ENCODE measurements at places on chromosomes 11 and 22.

DNA sequence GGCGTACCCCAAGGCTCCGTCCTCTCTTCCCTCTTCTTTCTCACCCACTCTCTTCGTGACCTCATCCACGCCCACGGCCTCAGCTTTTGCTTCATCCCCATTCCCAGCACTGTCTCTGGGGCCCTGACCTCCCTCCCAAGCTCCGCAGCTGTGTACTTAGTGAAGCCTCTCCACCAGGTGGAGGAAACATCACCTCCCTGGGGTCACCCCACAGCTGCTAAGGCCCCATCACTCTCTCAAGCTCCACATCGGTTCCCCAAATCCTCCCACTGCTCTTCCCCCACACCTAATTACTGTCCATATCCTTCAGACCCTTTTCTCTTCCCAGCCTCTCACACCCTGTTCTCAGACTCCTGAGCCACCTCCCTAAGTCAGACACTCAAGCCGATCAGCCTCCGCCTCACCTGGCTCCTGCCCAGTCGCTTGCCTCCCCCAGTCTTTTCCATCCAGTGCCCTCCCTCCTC is 7.9 kb upstream of the SYT7 start:
- DNase-seq: no peak

DNA sequence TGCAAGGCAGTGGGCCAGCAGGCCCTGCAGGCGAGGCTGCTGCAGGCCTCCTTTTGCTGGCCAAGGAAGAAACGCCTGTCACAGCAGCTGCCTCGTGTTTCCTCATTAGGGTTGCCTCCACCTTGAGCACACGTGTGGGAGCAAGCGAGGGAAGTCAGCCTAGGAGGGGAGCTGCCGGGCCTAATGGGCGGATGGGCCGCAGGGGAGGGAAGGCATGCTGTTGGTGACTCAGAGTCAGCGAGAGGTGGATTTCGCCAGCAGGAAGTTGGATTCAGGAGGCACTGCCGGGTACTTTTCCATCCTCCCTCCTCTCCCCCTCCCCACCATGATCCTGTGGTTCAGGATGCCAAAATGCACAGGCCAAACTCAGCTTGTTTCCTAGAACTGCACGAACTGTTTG is 498.7 kb downstream of the METTL15 start:
- no peak for DNase-seq

DNA sequence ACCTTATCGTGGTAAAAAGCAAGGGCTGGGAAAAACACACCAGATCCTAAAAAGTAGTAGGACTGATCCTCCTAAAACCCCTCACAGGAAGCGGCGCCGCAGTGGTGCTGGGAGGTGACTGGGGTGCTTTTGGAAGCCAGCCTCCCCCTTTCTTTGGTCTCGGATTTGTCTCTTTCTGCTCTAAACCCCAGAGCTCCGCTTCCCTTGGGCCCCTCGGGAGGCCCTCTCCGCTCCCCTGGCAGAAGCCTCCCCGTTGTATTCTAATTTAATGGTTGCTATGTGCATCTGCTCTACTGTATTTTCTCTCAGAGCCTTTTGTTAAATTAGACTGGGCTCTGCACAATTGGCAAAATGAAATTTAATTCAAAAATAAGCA is 587.7 kb downstream of the OPCML start:
- DNase-seq: no peak

DNA sequence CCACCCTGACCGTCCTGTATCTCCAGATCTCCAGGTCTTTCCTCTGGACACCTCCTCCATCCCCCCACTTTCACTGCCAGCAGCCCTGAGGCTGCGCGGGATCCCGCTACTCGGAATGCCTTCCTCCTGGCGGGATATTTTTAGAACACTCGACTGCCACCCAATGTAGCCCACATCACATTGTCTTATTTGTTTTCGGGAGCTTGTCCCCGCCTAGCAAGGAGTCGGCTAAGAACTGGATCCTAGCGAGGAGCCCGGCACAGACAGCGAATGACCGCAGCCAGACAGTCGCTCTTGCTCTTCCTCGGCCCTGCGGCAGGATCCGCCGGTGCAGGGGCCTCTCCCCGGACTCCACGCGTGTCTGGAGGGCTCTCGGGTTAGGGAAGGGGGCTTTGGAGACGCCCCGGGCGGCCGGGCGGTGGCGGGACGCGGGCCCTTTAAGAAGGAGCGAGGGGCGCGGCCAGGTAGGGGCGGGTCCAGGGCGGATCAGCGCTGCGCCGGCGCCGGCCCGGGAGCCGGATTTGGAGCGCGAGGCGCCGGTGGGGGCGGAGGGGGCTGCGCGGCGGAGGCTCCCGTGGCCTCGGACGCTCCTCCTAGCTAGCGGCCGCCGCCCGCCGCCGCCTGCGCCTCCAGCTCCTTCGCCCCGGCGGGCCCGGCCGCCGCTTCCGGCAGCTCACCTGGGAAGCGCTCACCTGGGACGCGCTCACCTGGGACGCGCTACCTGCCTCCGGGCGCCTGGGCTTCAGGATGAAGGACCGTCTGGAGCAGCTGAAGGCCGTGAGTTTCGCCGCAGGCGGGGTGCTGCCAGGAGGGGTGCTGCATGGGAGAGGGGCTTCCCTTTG is at the start of gene STX3:
STX3 (plus strand) TSS at position 518 of the 842 bp plus-strand sequence; CDS start at position 748, 230 bp downstream.
- peak; percentile 33 for DNase-seq

DNA sequence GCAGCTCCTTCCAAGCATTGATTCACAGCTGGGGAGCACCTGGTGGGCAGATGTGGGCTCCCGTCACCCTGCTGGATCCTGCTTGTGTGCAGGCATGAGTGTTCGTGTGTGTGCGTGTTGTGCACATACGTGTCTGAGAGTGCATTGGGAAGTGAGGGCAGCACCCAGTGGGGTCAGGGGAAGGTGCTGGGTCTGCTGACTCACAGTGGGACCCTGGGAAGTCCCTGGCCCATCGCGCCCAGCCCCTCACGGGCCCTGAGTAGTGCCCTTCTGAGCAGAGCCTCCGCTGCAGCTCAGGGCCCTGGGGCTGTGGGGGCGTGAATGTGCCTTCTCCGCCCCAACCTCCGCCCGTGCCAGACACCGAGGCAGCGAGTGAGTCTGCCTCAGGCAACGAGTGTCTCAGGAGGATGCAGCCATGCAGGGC is 36.8 kb downstream of the WNT11 start:
- no peak for DNase-seq

GRCh38 chr11:79066456-79067351 is 374.1 kb downstream of the TENM4 start:
- no peak for DNase-seq

GRCh38 chr11:119305556-119306372 is 11.2 kb downstream of the MCAM start:
- DNase-seq: no peak

DNA sequence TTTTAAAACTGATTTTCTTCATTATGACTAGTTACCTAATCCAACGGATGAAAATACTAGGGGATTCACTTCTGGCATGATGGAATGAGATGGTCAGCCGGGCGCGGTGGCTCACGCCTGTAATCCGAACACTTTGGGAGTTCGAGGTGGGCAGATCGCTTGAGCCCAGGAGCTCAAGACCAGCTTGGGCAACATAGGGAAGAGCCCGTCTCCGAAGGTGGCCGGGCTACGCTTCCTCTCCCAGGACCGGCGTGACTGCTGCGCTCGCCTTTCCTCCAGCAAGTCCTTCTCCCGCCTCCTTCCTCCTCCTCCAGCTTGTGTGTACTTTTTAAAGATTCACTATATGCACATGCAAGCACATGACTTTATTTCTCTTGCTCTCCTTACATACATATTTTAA is 505.4 kb upstream of the CCDC90B start:
- DNase-seq: no peak

DNA sequence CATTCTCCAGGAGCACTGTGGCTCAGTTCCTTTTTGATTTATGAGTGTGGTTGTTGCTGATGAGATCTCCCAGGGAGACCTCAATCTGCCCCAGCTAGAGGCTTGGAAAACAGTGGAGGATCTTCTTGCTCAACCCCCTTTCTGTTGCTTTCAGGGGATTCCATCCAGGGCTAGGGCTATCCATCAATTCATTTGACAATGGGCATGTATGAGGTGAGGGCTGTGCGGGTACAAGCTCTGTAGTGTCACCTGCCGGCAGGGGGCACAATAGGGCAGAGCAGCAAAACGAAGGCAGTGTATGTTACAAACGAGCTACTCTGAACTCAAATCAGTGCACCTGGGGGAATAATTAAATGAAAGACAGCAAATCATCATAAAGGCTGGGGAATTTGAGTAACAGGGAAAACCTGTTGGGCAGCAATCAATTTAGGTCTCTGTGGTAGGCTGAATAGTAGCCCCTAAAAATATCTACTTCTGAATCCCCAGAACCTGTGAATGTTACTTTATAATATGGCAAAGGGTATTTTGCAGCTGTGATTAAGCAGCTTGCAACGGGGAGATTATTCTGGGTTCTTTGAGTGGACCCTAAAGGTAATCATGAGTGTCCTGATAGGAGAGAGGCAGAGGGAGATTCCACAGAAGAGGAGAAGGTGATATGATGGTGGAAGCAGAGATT is 170.3 kb upstream of the ZBED5 start:
- peak; percentile 57 for DNase-seq

DNA sequence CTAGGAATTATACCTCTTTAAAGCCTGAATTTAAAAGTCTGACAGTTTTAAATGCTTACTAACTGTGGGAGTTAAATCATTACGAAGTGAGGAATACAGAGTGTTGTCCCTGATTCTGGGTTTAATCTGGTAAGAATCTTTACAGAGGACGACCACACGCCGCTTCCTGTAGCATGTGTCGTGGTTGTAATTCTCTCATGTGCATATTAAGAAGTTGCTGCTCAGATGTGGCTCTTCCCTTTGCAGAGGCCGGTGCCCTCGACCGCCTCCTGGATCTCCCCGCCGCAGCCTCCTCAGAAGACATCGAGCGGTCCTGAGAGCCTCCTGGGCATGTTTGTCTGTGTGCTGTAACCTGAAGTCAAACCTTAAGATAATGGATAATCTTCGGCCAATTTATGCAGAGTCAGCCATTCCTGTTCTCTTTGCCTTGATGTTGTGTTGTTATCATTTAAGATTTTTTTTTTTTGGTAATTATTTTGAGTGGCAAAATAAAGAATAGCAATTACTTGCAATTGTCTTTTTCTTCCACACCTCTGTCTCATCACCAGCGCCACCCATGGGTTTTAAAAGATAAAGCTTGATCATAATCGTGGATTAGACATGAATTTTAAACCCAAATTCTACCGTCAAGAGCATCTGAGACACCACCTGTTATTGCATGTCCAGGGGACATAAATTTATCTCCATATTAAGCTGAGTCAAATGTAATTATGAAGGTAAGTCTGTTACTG is 6.5 kb downstream of the GAL start:
- no peak for DNase-seq

GRCh38 chr11:9280655-9281301 is 15.6 kb upstream of the DENND5A start:
- DNase-seq: peak; percentile 47

GRCh38 chr11:72232260-72233055 is 7.9 kb downstream of the INPPL1 start:
- DNase-seq: no peak

GRCh38 chr11:3972431-3972830 is 117.0 kb downstream of the STIM1 start:
- DNase-seq: no peak

GRCh38 chr22:23415490-23415851 is 164.6 kb downstream of the IGLL1 start:
- no peak for DNase-seq

GRCh38 chr11:134862105-134862502 is 450.1 kb upstream of the B3GAT1 start:
- DNase-seq: no peak

DNA sequence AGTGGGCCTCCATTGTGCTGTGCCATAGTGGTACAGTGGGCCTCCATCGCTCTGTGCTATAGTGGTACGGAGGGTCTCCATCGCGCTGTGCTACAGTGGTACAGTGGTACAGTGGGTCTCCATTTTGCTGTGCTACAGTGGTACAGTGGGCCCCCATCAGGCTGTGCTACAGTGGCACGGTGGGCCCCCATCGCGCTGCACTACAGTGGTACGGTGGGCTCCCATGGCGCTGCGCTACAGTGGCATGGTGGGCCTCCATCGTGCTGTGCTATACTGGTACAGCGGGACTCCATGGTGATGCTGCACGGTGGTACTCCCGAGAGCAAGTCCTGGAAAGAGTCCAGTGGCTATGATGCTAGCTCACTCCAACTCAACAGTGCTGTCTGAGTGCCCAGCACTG is 51.8 kb downstream of the SCUBE1 start:
- no peak for DNase-seq

DNA sequence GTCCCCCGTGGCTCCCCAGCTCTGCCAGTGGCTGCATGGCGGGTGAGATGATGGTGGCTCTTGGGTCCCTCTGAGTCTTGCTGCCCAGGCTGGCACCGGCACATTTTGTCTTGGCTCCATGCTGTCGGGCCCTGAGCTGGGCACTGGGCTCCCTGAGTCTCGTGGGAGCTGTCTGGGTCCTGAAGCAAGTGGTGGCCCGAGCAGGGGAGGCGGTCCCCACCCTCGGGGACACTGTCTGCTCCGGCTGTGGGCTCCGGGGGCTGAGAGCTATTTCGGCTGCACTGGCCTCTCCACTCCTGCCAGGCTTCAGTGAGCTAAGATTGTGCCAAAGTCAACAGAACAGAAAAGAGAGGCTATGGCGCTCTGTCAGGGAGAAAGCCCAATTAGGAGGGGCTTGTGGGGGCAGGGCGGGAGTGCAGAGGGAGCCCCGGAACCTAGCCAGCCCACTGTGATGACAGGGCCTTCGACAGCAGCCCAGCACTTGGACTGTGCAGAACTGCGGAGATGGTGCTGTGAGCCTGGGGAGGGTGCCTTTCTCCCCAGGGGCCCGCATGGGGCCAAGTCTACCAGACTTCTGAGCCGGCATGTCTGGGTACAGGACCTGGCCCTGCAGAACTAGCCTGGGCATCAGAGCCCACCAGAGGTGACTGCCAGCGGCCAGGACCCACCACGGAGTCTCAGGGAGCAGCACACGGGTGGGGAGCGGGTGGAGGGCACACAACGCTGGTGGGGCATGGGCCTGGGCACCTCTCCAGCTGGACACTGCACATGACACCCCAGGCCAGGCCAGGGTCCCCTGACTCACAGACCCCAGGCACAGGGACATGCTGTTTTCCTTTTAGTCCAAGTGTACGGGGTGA is 38.0 kb downstream of the RTN4R start:
- peak; percentile 60 for DNase-seq

DNA sequence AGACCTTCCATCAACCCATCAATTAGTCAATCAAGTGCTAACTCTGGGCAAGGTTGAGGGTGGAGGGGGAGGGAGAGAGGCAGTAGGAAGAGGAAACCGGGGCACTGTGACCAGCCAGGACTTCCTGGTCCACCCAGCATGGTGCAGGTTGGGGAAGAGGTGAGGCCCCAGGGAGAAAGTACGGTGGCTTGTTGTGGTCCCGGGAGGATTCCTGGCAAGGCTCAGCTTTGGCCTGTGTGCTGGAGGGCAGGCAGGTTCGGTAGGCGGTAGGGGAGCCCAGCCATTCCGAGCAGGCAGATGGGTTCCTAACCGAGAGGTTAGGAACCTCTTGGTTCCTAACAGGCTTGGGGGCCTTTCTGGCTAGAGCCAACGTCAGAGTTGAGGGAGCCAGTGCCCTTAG is 10.8 kb downstream of the ST14 start:
- DNase-seq: no peak

GRCh38 chr11:22666325-22666687 is at the start of gene GAS2:
GAS2 (plus strand) TSS chr11:22666611; CDS start chr11:22674870, 8,259 bp downstream.
- DNase-seq: no peak

DNA sequence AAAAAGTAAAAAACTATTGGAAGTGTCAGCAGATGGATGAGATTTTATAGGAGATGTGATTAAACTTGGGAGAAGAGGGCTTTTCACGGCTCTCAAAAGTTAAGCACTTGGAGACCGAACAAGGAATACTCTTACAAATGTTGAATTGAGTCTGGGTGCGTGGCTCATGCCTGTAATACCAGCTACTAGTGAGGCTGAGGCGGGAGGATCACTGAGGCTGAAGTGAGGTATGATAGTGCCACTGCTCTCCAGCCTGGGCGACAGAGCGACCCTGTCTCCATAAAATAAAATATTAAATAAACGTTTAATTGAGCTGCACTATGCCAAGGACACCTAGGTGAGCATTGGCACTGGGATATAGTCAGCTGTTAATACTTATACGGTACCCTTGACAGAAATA is 1.9 kb downstream of the CEP57 start:
- no peak for DNase-seq
